ENCODE measurements at places on chromosomes 13 and 19. TPM values are rescaled to one million over a fixed set of nuclear protein-coding genes. Genes with fewer than 3 reads are reported as not detected.

The RXFP2 gene
- total RNA-seq = not detected

The KLK1 gene
- 47.7 TPM for total RNA-seq

The ZNF331 gene
- total RNA-seq = 27.0 TPM

The ZBTB32 gene
- total RNA-seq = not detected

- DNase-seq = peak; percentile 80
Measured at GRCh38 chr19:10259162-10259905, 7.3 kb downstream of the MRPL4 start.

GRCh38 chr19:4988770-4989251 lies 19.9 kb downstream of the KDM4B start:
- peak; percentile 56 for DNase-seq

GRCh38 chr13:95956589-95957148 lies 96.5 kb downstream of the UGGT2 start:
- no peak for DNase-seq

DNA sequence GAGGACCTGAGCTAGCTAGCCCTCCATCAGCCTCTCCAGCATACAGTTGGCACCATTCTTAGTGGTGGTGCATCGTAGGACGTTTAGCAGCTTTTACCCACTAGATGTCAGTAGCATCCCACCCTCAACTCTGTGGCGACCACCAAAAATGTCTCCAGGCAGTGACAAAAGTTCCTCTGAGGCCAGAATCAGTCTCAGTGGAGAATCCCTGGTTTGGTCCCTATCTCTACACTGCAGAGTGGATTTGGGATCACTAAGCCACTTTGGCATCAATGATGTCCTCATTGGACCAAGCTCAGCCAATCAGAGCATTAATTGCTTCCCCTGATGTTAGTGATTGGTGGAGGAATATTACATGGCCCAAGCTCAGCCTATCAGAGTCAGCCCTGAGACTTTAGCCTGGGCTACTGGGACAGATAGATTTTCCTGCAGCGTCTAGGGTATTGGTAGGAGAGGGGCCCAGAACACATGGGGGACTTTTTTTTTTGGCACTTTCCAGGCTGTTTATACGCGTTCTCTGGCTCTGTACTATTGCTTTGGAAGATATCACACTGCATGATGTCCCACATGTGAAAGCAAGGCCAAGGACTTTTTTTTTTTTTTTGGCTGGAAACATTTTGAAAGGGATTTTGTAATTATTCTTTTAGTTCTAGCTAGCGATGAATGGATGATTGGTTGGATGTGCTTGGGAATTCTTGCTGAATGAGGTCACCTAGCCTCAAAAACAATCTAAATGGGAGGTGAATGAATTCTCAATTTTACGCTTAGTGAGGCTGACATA lies 7.0 kb downstream of the TMEM221 start:
- DNase-seq = no peak

DNA sequence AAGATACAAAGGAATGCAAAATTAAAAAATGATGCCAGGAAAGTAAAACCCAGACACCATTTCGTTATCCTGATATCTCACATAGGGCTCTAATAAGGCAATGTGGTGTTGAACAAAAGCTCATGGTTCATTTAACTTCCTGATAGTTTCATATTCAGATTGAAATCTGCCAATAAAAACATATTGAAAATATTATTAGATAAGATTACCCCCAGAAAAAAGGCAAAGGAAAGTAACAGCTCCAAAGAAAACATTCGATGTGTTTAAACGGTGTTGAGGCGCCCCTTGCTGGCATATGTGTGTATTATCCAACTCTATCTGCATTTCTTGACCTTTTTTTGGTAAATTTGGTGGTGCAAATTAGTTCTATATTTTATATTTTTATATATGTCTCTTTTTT lies 75.9 kb downstream of the ESD start:
- no peak for DNase-seq

GRCh38 chr13:43270130-43270830 lies 246.9 kb downstream of the DNAJC15 start:
- no peak for DNase-seq

DNA sequence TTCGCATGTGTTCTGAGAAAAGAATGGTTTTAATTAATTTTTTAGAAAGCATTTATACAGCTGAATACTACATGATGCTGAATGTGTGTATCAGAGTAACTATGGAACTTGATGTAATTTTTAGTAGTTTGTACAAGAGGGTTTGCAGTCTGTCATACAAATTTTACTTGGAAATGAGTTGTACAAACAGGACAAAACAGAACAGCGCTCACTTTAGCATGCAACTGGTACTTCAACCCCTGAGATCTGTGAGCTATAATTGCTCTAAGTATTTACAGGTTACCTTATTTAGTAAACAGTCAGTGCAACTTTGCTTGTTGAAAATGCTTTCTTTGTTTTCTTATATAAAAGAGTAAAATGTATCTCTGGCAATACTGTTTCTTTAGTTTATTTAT lies 706 bp downstream of the TNFRSF19 start:
- DNase-seq = no peak

- no peak for DNase-seq
Measured at GRCh38 chr13:99484473-99484872, 16.8 kb upstream of the TM9SF2 start.

- peak; percentile 95 for DNase-seq
Measured at GRCh38 chr19:13055213-13056051, 47.2 kb downstream of the LYL1 start.

DNA sequence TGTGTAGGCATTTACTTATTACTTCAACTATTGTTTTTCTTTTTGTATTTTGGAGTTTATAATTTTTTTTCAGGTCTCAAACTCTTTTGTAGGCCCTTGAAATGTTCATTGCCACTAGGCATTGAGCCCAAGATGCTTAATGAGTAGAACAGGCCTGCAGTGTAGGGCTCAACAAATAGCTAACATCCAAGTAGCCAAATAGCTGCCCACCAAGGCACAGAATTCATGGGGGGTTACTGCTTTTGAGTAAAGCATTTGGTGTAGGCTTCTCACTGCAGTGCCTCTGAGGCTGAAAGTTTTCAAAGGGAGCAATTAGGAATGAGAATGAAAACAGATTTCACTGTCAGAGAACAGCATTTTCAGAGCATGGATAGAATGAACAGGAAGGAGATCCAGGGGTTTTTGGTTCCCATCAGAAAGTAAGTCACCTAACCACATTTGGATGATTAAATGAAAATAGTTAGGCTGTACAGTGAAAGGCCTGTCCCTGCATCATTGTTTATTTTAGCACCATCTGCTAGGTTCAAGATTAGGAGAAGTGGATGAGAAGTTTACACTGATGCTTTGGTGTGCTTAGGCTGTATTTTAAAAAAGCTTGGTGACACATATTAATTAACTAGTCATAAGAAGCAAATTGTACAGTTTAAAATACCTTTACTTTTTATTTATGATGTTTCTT lies 61.0 kb downstream of the EDNRB start:
- DNase-seq = no peak

DNA sequence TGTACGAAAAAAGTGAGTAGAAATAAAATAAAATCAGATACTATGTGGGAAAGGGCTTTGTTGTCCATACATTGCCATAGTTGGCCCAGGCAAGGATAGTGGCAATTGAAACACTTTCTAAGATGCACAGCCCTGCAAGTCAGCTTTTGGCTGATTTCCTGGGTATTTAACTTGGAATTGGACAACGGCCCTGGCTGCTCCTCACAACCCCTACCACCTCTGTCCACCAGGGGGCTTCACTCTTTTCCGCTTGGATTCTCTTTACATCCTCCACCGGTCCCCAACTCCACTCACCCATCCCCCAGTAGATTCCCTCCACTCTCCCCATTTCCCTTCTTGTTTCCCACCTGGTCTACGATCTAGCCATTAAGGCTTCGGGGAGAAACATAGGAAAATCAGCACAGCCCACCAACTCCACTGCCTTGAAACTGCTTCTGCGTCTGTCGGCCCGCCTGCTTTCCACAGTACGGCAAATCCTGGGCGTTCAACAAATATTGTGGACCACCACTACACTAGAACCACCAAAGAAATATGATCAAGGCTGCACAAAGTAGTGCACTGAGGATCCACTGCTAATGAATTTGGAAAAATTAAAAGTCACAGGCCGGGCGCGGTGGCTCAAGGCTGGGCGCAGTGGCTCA lies 48.6 kb upstream of the GTF3A start:
- DNase-seq = peak; percentile 91

GRCh38 chr19:39183104-39183503 lies 13.7 kb upstream of the NCCRP1 start:
- no peak for DNase-seq

DNA sequence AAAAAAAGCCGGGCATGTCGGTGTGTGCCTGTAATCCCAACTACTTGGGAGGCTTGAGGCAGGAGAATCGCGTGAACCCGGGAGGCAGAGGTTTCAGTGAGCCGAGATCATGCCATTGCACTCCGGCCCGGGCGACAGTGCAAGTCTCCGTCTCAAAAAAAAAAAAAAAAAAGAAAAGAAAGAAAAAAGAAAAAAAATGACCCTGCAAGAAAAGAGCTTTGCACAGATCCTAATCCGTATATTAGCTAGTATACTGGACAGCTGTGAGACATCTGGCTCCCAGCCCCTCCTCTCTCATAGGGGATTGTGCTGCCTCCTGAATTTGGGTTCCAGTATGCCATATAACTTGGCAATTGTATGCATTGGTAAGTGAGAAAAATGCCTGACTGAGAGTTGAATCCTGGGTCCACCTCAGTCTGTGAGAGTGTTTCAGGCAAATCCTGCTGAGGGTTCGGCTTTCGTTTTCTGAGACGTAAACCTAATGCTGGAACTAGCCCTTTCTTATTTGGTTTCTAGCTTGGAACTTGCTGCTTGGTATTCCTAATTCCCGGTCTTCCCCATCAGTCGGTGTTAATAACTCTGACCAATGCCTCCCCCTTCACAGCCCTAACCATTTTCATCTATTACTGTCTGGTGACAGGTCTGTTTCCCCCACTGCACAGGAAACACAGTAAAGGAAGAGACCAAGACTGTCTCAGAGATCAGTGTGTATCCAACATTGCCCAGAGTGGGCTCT lies 1.3 kb upstream of the AKT2 start:
- DNase-seq = no peak

GRCh38 chr19:16889883-16890460 lies 1.2 kb downstream of the F2RL3 start:
- DNase-seq = no peak

- DNase-seq = no peak
Measured at GRCh38 chr19:17327654-17328516, 6.8 kb downstream of the ANO8 start.

GRCh38 chr13:78198419-78198818 lies 279.8 kb upstream of the EDNRB start:
- no peak for DNase-seq

- DNase-seq = no peak
Measured at GRCh38 chr19:19160461-19161035, 9.5 kb downstream of the MEF2B start.
